Heart left ventricle (tissue), 16 donors: ENCODE measurements at places on chromosomes 12 and 14. TPM values are rescaled to one million over a fixed set of nuclear protein-coding genes. Genes with fewer than 3 reads are reported as not detected.

DNA sequence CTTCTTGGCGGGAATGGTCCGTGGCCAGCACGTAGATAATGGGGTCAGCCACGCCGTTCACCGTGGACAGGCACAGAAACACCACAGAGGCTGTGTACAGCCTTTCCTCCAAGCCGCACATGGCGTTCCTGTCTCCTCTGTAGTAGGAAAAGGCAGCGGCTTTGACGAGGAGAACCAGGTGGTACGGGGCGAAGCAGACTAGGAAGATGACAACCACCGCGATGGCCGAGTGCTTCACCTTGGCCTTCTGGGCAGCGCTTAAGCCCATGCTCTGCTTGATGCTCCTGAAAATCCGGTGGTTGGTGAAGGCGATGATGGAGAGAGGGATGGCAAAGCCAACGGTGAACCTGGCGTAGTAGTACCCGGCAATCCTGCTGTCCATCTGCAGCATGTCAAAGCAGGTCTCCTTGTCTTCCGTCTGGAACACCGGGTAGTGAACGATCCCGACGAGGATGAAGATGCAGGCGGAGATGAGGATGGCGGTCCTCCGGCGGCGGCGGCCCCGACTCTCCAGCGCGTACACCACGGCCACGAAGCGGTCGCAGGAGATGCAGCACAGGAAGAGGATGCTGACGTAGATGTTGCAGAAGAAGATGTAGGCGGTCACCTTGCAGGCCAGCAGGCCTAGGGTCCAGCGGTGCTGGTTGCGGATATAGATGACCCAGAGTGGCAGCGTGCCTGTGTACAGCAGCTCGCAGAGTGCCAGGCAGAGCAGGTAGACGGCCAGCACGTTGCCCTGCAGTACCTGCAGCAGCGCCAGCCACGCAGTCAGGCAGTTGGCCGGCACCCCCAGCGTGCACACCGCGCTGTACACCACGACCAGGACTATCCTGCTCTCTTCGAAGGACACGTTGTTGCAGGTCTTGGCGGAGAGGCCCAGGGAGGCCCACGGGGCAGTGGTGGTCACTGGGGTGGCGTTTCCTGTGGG is 13.8 kb downstream of the GPR132 start:
- H3K27ac ChIP-seq: no peak overlapping the region
- H3K4me1 ChIP-seq: no peaks in the 10 kb centered on the region
- no peak overlapping the region for H3K4me3 ChIP-seq

GRCh38 chr12:8894378-8894777 is 19.9 kb upstream of the PHC1 start:
- H3K36me3 ChIP-seq: no peaks in the 10 kb centered on the region
- no peaks in the 10 kb centered on the region for H3K27me3 ChIP-seq
- no peak overlapping the region for H3K27ac ChIP-seq
- no peak for DNase-seq
- H3K4me3 ChIP-seq: no peak overlapping the region

DNA sequence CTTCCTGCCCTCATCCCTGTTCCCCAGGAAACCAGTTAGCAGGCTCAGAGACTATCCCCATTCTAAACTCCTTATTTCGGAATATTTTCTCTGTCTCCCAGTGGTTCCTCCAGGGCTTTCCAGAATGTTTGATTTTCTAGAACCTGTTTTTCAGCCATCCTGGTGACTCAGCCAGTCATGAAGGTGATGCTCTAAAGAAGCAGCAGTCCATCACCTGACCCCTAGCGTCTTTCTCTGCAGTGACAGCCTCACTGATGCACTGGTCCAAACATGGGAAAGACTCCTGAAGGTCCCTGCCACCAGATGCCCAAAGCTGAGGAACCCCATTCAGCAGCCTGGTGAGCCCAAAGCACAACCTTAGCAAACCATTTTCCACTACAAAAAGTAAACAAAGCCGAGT is 212.6 kb downstream of the PHETA1 start:
- H3K36me3 ChIP-seq: no peaks in the 10 kb centered on the region
- no peaks in the 10 kb centered on the region for H3K4me1 ChIP-seq
- DNase-seq: no peak
- no peak overlapping the region for H3K4me3 ChIP-seq
- H3K27ac ChIP-seq: no peak overlapping the region
- peaks cover 18% of the 10 kb centered on the region for H3K27me3 ChIP-seq

The ARHGEF25 gene
- 11.2 TPM for total RNA-seq

DNA sequence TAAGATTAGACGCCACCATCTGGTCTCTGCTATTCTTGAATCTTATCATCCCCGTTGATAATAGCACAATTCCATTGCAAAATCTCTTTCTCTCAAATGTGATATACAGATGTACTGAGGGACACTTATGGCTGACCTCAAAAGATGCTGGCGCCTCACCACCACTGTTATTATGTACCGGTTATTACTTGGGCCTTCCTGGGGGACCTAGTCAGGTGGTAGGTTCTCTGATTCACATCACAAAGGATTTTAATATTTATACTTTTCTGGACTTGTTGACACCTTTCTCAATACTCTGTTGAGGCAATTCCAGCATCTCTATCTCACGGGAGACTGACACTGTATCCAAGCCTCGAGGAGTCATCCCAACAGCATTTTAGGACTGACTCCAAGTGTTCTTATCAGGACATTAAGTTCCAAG is 21.3 kb upstream of the FAM234B start:
- H3K27ac ChIP-seq: no peak overlapping the region
- H3K4me3 ChIP-seq: no peak overlapping the region
- no peaks in the 10 kb centered on the region for H3K36me3 ChIP-seq
- DNase-seq: no peak
- H3K4me1 ChIP-seq: no peaks in the 10 kb centered on the region
- no peaks in the 10 kb centered on the region for H3K27me3 ChIP-seq

The KCNC2 gene
- not detected for total RNA-seq

GRCh38 chr12:129373746-129374145 is 520.5 kb downstream of the GLT1D1 start:
- H3K27me3 ChIP-seq: no peaks in the 10 kb centered on the region
- H3K27ac ChIP-seq: no peak overlapping the region
- no peaks in the 10 kb centered on the region for H3K36me3 ChIP-seq
- H3K4me3 ChIP-seq: no peak overlapping the region
- H3K4me1 ChIP-seq: no peaks in the 10 kb centered on the region
